ENCODE measurements at places on chromosomes 5 and 9. TPM values are rescaled to one million over a fixed set of nuclear protein-coding genes. Genes with fewer than 3 reads are reported as not detected.

Gene SPATA31A3
- polyA plus RNA-seq = not detected

DNA sequence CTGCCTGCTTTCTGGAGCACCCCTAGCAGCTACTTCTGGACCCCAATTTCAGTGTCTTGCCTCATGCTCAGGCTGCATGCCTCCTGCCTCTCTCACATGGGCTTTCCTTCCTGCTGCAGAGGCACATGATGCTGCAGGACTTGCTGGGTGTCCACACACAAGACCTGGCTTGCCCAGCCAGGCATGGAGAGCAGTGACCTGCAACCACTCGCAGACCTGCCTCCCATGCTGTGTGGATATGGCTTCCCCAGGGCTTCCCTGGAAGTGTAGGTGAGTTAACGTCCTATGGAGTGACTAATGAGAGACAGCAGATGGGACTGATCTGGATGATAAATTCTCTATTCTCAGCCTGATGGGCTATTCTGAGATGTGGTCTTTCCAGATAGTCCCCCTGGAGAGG lies 53.2 kb upstream of the SMIM32 start:
- H3K27ac ChIP-seq = no peak overlapping the region
- no peak for DNase-seq
- H3K27me3 ChIP-seq = no peaks in the 10 kb centered on the region
- no peaks in the 10 kb centered on the region for H3K4me1 ChIP-seq
- no peaks in the 10 kb centered on the region for H3K36me3 ChIP-seq

Gene TOR4A
- polyA plus RNA-seq = 6.6 TPM

DNA sequence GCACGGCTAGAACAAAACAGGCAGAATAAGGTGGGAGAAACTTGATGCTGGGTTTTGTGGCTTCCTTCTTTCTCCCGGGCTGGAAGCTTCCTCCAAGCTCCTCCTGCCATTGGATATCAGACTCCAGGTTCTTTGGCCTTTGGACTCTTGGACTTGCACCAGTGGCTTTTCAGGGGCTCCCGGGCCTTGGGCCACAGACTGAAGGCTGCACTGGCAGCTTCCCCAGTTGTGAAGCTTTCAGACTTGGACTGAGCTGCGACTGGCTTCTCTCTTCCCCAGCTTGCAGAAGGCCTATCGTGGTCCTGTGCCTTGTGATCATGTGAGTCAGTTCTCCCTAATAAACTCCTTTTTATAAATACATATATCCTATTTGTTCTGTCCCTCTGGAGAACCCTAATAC lies 364.4 kb downstream of the DNAH5 start:
- H3K4me1 ChIP-seq = no peaks in the 10 kb centered on the region
- H3K36me3 ChIP-seq = no peaks in the 10 kb centered on the region
- DNase-seq = no peak
- no peaks in the 10 kb centered on the region for H3K27me3 ChIP-seq
- H3K4me3 ChIP-seq = no peak overlapping the region

- no peak overlapping the region for H3K4me3 ChIP-seq
- H3K27me3 ChIP-seq = no peaks in the 10 kb centered on the region
- no peaks in the 10 kb centered on the region for H3K4me1 ChIP-seq
- H3K36me3 ChIP-seq = no peaks in the 10 kb centered on the region
Measured at GRCh38 chr5:126446498-126447224, 23.5 kb downstream of the GRAMD2B start.

GRCh38 chr9:134959971-134960310 lies 42.2 kb upstream of the FCN1 start:
- peak; percentile 11 for DNase-seq
- H3K4me1 ChIP-seq = no peaks in the 10 kb centered on the region
- no peak overlapping the region for H3K4me3 ChIP-seq
- no peaks in the 10 kb centered on the region for H3K36me3 ChIP-seq
- no peak overlapping the region for H3K27ac ChIP-seq

Gene SMC2
- 9.9 TPM for polyA plus RNA-seq

DNA sequence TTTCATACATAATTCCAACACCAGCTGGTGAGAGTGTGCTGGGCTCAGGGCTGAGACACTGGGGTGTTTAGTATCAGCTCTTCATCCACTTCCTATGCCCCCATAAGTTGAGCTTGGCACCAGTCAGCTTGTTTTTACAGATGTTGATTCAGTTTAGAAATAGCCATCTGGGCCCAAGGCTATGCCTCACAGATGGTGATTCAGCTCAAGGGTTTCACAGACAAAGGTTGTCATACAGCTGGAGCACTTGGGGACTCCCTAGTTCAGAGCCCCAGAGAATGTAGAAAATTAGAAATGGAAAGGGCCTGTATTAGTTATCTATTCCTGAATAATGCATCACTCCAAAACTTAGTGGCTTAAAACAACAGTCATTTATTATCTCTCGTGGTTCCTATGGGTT lies 10.3 kb upstream of the CRHBP start:
- peaks cover 5% of the 10 kb centered on the region for H3K4me1 ChIP-seq
- no peak for DNase-seq
- no peak overlapping the region for H3K27ac ChIP-seq
- no peak overlapping the region for H3K4me3 ChIP-seq

Gene NR6A1
- polyA plus RNA-seq = 0.65 TPM

Gene RANBP6
- polyA plus RNA-seq = 7.7 TPM

GRCh38 chr9:4939118-4939561 lies 45.9 kb upstream of the JAK2 start:
- no peak overlapping the region for H3K27ac ChIP-seq
- peaks cover 43% of the 10 kb centered on the region for H3K4me1 ChIP-seq
- H3K27me3 ChIP-seq = no peaks in the 10 kb centered on the region
- H3K4me3 ChIP-seq = no peak overlapping the region

GRCh38 chr5:33075731-33076130 lies 364.6 kb downstream of the NPR3 start:
- H3K27ac ChIP-seq = no peak overlapping the region
- no peaks in the 10 kb centered on the region for H3K27me3 ChIP-seq
- no peaks in the 10 kb centered on the region for H3K36me3 ChIP-seq
- H3K4me1 ChIP-seq = no peaks in the 10 kb centered on the region

DNA sequence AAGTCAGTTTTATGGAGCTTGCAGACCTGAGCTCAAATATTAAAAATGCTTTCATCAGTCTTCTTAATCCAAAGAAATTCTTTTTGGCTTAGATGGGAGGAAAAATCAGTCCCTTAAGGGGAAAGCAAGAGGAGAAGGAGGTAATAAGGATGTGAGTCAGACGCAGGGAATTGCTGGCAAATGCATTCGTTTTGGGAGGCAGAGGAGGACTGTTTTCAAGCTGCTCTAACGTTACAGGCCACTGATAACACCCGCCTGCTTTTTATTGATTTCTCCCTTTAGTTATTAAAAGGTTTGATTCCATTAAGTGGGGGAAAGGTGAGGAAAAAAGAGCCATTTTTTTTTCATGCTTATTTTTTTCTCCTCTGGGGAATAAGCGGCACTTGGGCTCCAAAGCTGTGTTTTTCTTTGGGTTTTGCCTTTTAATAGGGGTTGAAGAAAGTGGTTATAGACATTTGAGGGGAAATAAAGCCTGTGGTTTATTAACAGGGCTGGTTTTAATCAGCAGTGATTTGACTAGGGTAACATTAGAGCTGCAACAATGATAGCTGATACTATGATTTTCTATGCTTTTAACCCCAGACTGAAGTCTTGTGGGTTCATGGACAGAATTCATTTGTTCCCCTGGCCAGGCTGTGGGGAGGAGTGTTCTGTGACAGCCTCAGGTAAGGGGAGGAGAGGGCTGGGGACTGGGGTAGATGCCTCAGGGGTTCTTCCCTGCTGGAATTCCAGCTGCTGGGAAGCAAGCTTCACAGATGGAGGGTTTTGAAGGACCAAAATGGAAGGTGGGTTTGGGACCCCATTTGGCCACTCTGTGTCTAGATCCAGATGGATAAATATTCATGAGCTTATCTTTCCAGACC lies 225.2 kb downstream of the GAS1 start:
- peak overlapping the region; percentile 76 for H3K27ac ChIP-seq
- peak; percentile 45 for DNase-seq
- no peaks in the 10 kb centered on the region for H3K4me1 ChIP-seq
- H3K27me3 ChIP-seq = no peaks in the 10 kb centered on the region
- H3K4me3 ChIP-seq = no peak overlapping the region
- no peaks in the 10 kb centered on the region for H3K36me3 ChIP-seq

DNA sequence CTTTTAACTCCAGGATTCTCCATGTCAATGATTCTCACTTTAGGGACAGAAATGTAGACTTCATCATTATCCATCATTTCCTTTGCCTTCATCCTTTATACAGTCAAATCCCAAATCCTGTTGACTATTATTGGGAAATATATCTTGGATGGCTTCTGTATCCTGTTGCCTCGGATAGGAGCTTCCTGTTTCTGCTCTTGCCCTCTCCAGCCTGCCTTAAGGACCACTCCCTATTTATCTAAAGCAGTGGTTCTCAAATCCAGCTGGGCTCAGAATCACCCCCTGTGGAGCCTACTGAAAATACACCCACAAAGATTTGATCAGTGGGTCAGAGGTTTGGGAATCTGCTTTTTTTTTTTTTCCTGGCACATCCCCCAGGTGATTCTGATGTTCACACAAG lies 8.5 kb downstream of the AFAP1L1 start:
- H3K27ac ChIP-seq = no peak overlapping the region
- H3K36me3 ChIP-seq = no peaks in the 10 kb centered on the region
- no peaks in the 10 kb centered on the region for H3K27me3 ChIP-seq
- no peak for DNase-seq
- H3K4me3 ChIP-seq = no peak overlapping the region
- peaks cover 16% of the 10 kb centered on the region for H3K4me1 ChIP-seq

DNA sequence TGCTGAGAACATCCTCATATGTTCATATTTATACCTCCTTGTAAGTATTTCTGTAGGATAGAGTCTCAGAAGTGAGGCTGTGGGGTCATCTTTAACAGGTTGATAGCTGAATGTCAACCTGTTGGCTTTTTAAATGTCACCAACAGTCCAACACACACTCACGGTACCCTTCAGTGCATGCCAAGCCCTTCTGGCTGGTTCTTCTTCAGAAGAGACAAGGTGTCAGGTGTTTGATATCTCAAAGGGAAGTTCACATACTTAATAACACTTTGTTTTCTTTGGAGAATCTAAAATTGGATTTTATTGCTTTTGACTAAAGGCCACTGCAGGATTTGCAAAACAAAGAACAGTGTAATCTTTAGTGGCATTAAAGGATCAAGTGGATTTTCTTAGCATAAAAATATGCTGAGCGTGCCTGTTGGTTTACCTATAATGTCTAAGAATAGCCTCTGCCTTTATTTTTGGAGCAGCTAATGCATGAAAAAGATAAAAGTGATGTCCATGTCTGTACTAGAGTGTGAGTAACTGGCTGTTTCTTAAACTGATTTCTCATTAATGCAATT lies 58.2 kb downstream of the RGS3 start:
- no peaks in the 10 kb centered on the region for H3K27me3 ChIP-seq
- H3K4me1 ChIP-seq = peaks cover 77% of the 10 kb centered on the region
- H3K27ac ChIP-seq = peak overlapping the region; percentile 86
- H3K4me3 ChIP-seq = no peak overlapping the region
- DNase-seq = no peak

DNA sequence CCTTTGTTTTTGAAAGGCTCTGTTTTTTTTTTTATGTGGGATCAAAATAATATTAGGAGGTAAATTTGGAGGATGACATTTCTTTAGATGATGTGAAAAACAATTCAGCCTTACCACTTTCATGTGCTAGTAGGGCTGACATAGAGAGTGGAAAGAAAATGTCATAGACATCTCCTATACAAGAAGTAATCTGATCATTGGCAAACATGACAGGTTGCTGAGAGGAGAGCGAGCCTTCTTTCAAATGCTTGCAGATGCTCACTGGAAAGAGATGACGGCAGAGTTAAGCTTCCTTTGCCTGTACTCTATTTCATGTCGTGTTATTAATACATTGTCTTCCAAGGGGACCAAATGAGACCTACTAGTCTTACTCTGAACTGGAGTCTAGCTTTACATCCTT lies 160.1 kb upstream of the DAP start:
- H3K27ac ChIP-seq = no peak overlapping the region
- H3K36me3 ChIP-seq = no peaks in the 10 kb centered on the region
- H3K27me3 ChIP-seq = no peaks in the 10 kb centered on the region
- no peak overlapping the region for H3K4me3 ChIP-seq

Gene FAM221B
- polyA plus RNA-seq = not detected

GRCh38 chr9:20981486-20981885 lies 50.0 kb downstream of the HACD4 start:
- DNase-seq = no peak
- H3K4me1 ChIP-seq = no peaks in the 10 kb centered on the region
- no peak overlapping the region for H3K4me3 ChIP-seq
- H3K27ac ChIP-seq = no peak overlapping the region

DNA sequence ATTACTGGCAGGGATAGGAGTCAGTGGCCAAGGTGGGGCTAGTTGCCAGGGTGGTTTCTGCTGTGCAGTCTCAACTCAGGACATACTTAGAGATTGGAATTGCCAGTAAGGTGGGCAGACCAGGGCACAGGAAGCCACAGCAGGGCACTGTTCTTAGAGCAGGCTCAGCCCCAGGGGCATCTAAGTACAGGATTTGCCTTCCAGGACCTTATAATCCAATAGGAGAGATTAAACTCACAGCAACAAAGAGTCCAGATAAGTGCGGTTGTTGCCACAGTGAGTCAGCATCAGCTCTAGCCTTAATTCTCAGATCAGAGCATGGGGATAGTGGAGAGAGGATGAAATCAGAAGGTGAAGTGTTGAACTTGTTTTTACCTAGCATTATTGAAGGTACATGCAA lies 265.8 kb upstream of the TRPC7 start:
- H3K4me1 ChIP-seq = no peaks in the 10 kb centered on the region
- H3K27me3 ChIP-seq = no peaks in the 10 kb centered on the region
- H3K27ac ChIP-seq = no peak overlapping the region
- DNase-seq = no peak

Gene SHC3
- polyA plus RNA-seq = 0.68 TPM

Gene DBH
- not detected for polyA plus RNA-seq

- no peak overlapping the region for H3K4me3 ChIP-seq
- no peaks in the 10 kb centered on the region for H3K36me3 ChIP-seq
- H3K4me1 ChIP-seq = peaks cover 18% of the 10 kb centered on the region
- H3K27me3 ChIP-seq = no peaks in the 10 kb centered on the region
- no peak for DNase-seq
- no peak overlapping the region for H3K27ac ChIP-seq
Measured at GRCh38 chr9:94991961-94992907, 265.7 kb downstream of the AOPEP start.

GRCh38 chr9:131534721-131535237 lies 3.7 kb upstream of the UCK1 start:
- H3K4me3 ChIP-seq = no peak overlapping the region
- DNase-seq = no peak
- no peak overlapping the region for H3K27ac ChIP-seq

Gene PHYHD1
- 24.2 TPM for polyA plus RNA-seq

Gene ADAMTS13
- 0.64 TPM for polyA plus RNA-seq

GRCh38 chr5:96876292-96876850 lies at the start of gene ERAP2:
Gene ERAP2, plus strand, starts transcription at chr5:96876500. Its CDS starts 3,186 bp downstream, at chr5:96879686.
- H3K4me1 ChIP-seq = peaks cover 49% of the 10 kb centered on the region
- DNase-seq = no peak
- peak within 1 kb of the TSS; percentile 83 for H3K4me3 ChIP-seq
- peak within 1 kb of the TSS; percentile 69 for H3K27ac ChIP-seq
